SW480 (cell line): ENCODE measurements at places on chromosomes 5 and 9.

DNA sequence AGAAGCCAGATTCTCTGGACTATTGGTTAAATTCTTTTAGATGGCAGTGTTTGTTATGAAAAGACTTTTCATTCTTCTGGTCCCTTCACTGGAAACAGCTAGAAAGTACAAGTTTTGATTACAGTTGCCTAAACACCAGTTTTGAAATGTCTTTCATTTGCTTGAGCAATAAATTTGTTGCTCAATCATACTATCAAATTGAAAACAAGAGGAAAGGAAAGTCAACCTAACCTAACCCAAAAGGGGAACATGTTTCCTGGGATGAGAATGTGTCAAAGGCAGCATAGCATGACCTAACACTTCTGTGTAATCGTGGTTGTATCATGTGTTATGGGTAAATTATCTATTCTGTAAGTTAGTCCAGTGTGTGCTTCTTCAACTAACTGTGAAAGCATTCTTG, 213.2 kb downstream of the TMC1 start:
- DNase-seq, result no peak

- DNase-seq, result peak; percentile 36
Observed at GRCh38 chr9:85502815-85503655, 238.7 kb downstream of the AGTPBP1 start.

DNA sequence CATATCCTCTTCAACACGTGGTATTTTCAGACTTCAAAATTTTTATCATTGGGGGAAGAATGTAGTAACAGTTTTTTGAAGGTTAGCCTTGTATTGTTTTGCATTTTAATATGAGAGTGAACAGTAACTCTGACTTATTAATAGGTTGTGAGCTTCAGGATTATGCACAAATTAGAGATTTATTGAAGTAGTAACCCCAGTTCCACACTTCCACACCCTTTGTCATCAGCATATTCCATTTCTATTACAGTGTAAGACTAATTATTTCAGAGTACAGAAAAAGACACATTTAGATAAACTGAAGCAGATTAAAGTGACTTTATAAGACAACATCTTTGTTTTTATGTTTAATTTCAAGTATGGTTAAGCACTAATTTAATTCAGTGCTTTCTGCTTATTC, 105.7 kb downstream of the CDC42SE2 start:
- no peak for DNase-seq

- DNase-seq, result no peak
Observed at GRCh38 chr5:170444181-170444580, 55.0 kb upstream of the KCNMB1 start.

GRCh38 chr5:138148811-138149210, 9.6 kb upstream of the NME5 start:
- DNase-seq, result peak; percentile 65

- DNase-seq, result no peak
Observed at GRCh38 chr5:170152767-170153166, 47.1 kb downstream of the FOXI1 start.

DNA sequence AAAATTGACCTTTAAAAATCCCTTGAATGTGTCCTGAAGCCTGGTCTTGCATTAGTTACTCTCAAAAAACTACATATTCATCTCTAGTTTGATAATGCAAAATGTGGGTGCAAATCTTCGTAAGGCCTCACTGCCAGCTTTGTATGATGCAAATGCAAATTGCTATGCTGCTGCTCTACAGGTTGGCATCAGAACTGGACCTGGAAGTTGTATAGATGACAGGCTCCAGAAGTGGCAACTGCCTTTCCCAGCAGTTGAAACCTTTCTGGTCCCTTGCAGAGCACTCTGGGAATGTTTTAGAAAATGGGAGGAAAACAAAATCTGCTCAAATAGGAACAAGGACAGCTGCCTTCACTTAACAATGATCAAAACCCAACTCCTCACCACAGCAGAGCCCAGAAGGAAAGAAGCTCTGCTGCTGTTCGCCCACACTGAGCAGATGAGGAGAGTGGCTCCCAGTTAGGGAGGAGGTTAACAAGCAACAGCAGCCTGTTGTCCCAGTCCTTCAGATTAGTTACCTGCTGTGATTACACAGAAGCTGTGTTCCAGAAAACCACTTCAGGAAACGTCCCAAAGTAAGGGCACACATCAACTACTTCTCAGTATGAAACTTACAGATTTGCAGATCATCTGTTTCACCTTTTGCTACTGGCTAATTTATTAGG, 93.5 kb downstream of the PLPP1 start:
- DNase-seq, result no peak
